ENCODE measurements at places on chromosomes 5 and 9. TPM values are rescaled to one million over a fixed set of nuclear protein-coding genes. Genes with fewer than 3 reads are reported as not detected.

Gene NEUROG1
- total RNA-seq: not detected

Gene GOLM1
- total RNA-seq: 108 TPM

Gene SHC3
- 0.80 TPM for total RNA-seq

Gene ANKRD18B
- 6.0 TPM for total RNA-seq

Gene OR1B1
- total RNA-seq: not detected

Gene PIP5K1B
- total RNA-seq: not detected

Gene DOCK2
- 2.1 TPM for total RNA-seq

Gene LHX6
- total RNA-seq: 0.24 TPM

Gene PCDHA13
- total RNA-seq: 0.07 TPM

Gene MYMK
- total RNA-seq: not detected

Gene GFPT2
- 51.8 TPM for total RNA-seq
